ENCODE measurements at places on chromosomes 11 and 22.

DNA sequence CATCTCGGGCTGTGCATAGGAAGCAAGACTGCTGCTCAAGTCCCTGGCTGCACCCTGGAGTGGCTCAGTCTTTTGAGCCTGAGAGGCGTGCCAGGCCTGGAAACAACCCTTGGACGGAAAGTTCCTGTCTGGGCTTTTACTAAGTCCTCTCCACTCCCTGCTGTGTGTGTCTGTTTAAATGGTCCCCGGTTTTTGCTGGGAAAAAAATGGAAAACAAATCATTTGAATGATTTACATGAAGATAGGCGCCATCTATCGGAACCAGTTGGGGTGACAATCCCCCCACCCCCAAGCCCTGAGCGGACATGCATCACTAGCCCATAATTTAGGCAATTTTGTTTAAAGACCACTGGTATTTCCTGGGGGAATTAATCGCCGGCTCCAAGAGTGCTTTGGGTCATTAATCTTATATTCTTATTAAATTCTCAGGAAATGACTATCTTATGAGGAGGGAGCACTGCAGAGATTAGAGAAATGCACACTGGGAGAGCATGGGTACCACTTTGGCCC, 2.7 kb upstream of the GAB2 start:
- no peak for DNase-seq

DNA sequence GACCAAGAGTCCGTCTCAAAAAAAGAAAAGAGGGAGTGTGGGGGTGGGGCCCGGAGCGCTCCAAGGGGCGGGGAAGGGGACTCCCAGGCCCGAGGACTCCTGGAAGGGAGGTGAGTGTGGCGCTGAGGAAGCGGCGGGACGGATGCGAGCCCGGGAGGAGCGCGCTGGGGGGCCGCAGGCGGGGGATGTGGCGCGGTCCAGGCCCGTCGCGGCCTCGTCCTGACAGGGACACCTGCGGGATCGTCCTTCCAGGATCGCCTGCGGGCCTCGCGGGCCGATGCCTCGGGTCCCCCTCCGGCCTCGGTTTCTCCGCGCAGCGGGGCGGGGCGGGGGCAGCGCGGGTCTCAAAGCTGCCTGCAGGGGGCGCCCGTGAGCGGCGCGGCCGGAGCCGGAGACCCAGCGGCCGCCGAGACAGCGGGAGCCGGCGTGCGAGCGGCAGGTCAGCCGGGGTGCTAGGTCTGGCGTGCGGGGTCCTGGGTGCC, 3.8 kb upstream of the ADORA2A start:
- peak; percentile 92 for DNase-seq

DNA sequence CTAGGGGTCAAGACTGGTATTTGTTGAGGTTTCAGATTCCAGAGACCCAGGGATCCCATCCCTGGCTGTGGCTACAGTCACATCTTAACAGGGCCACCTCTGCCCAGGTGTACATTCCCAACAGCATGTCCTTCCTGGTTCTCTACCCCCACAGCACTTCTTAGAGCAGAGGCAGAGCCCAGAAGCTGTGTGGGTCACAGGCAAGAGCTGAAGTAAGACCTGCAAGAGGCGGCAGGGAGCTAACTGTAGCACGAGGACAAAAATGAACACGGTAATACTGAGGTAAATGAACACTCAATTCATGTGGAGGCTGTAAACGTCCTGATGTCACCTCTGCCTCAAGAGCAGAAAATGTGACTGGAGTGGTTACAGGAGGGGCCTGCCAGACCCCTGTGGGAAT, 21.7 kb upstream of the RAPSN start:
- no peak for DNase-seq

- no peak for DNase-seq
Observed at GRCh38 chr22:42544686-42545085, 9.1 kb upstream of the SERHL2 start.

DNA sequence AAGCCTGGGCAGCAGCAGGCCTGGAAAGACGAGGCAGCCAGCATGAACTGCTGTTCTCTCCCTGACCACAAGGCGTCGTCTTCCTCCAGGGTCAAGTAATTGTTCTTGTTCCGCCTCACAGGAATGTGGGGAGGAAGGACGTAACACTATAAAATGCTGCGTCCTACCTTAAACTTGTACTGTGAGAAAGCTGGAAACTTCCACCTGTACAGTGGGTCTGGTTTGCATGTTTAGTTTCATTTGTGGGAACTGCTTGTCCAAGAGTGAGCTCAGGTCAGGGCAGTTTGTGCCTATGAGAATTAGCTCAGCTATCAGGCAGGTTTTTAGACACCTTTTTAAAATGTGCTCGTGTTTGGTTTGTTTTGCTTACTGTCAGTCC, 55.2 kb downstream of the PANX1 start:
- DNase-seq = peak; percentile 8

DNA sequence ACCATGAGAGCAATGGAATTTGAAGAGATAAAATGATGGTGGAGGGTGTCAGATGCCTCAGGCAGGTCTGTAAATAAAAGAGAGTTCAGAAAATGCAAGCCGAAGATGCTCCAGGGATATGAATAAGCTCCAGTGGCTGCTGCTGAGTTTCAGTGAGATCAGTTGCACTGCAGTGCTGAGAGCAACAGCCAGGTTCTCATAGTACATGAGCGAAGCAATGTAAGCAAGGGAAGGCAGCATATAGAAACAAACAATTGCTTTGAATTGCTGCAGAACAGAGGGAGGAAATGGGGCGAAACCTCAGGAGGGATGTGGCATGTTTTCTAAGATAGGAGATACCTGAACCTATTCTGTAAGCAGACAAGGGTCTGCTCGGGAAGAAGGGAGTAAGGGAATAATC, 369.5 kb downstream of the AASDHPPT start:
- DNase-seq = no peak

- DNase-seq = no peak
Observed at GRCh38 chr11:86947541-86947940, 7.7 kb downstream of the FZD4 start.

DNA sequence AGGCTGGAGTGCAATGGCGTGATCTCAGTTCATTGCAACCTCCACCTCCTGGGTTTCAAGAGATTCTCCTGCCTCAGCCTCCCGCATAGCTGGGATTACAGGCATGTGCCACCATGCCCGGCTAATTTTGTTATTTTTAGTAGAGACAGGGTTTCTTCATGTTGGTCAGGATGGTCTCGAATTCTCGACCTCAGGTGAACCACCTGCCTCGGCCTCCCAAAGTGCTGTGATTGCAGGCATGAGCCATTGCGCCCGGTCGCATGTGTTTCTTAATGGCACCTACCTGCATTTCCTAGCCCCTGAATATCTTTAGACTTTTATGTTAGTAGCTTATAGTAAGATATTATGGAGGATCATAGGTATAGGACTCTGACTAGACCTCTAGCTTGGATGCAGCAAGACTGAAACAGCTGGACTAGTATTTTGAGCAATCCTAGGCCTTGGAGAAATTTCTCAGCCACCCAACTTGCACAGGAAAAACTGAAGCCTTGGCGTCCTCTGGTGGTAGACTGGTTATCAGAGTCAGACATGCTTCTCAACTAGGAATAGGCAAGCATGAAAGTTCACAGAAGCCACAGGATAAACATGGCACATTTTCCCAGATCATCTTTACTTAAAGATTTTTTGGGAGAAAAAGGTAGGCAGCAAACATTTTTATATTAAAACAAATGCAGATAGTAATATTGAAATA, 22.7 kb upstream of the C1QTNF4 start:
- no peak for DNase-seq

DNA sequence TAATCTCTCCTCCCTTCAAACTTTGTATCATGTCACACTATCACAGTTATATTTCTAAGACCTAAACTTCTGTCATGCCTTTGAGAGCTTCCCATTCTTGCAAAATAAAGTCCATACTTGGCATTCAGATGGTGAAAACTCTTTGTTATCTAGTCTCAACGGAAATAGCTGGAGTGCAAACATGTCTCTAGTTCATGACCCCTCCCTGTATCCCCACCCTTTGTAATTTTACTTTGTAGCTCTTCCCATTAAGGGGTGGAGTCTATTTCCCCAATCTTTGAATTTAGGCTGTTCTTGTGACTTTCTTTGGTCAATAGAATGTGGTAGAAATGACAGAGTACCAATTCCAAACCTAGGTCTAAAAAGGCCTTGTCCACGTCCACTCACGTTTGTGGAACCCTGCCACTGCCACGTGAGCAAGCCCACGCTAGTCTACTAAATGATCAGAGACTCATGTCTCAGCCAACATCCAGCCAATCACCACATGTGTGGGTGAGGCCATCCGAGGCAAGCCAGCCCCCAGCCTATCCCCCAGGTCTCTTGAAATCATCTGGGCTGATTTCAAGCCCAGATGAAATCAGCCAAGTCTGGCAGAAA, 23.4 kb downstream of the SLN start:
- no peak for DNase-seq

DNA sequence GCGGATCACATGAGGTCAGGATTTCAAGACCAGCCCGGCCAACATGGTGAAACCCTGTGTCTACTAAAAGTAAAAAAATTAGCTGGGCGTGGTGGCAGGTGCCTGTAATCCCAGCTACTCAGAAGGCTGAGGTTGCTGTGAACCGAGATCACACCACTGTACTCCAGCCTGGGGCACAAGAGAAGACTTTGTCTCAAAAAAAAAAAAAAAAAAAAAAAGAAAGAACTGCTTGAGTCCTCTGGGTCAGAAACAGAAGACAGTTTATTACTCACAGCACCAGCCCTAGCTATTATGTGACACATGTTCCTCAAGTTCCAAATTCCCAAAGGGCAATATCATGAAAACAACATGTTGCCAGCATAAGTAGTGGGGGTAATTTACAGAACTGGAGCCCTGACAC, 1014.1 kb upstream of the RAG2 start:
- no peak for DNase-seq

Measured in GM19239 (cell line).